ENCODE measurements at places on chromosomes 2 and 18. TPM values are rescaled to one million over a fixed set of nuclear protein-coding genes. Genes with fewer than 3 reads are reported as not detected.

The GPR35 gene
- total RNA-seq: 71.2 TPM

The GPR45 gene
- not detected for total RNA-seq

The DSG4 gene
- total RNA-seq: not detected

The MTERF4 gene
- 32.7 TPM for total RNA-seq

The GKN1 gene
- not detected for total RNA-seq

The FAM110C gene
- 41.8 TPM for total RNA-seq

The TWIST2 gene
- total RNA-seq: 5.9 TPM

The ALLC gene
- total RNA-seq: 0.81 TPM

The SIX3 gene
- not detected for total RNA-seq

The NT5C1B gene
- not detected for total RNA-seq

The TRABD2A gene
- 0.52 TPM for total RNA-seq

The GMPPA gene
- total RNA-seq: 49.2 TPM

The FAP gene
- 1.8 TPM for total RNA-seq

The CXCR4 gene
- 61.1 TPM for total RNA-seq

All from mucosa of gallbladder (tissue), 1 donor.